ENCODE measurements at places on chromosomes 11 and 22.

DNA sequence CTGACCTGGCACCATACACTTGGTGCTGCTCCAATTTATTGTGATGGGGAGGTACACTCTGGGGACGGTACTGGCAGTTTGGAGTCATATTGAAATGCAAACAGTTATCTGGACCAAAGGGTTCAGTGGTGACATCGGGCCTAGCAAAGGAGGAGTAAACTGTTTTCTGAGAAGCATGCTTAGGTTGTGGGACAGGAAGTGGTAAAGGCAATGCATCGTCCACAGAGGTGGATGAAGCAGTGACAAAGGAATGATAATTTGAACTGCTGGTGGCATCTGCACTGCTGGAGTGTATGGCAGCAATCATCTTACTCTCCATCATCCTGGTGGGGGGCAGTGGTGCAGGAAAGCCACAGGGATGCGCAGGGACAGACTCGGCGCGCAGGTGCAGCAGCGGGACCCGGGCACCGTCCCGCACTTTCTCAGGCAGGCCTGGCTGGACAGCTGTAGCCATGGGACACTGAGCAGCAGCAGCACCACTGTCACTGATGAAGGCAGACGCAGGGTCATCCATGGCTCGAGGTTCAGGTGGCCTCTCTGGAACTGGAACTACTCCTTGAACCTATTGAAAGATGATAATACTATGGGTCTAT lies 28.0 kb upstream of the TP53AIP1 start:
- no peak for DNase-seq

- DNase-seq = no peak
These were observed 762 bp downstream of the MTMR3 start for GRCh38 chr22:29883775-29884097.

GRCh38 chr11:117614728-117615127 lies 182.3 kb downstream of the DSCAML1 start:
- DNase-seq = no peak

GRCh38 chr11:69834811-69835800 lies 15.9 kb upstream of the FGF3 start:
- peak; percentile 62 for DNase-seq

DNA sequence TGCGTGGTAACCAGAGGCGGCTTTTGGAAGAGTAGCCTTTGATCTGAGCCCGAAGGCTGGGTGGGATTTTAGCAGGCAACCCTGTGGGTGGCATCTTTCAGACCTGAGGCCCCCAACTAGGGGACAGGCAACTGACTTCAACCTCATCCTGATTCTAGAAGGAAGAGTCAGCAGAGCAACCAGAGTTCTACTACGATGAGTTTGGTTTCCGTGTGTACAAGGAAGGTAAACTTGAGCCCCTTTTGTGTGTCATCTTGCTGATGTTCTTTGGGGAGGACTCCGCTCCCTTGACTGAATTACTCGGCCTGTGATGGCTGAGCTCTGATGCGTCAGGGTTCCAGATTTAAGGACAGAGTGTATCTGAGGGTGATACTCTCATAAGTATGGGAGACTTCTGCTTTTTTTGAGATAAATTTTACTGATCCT lies 31.6 kb downstream of the SGSM3 start:
- DNase-seq = no peak

DNA sequence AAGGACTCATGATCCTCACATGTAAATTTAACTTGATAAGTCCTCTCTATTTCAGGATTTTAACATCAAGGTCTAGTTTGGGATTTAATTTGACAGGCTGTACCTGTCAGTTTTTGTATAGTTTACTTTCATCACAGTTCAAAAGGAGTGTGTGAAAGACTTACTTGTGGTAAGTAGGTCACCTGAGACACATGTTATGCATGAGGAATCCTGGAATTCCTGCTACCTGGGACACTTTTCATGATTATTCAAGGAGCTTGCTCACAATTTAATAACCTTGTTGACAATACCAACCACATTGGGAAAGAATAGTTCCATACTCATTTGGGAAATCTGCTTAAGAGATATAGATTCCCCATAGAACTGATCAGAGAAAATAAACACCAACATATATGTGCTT lies 15.8 kb upstream of the SLC36A4 start:
- DNase-seq = no peak

- DNase-seq = no peak
These were observed 14.3 kb upstream of the ANKK1 start for GRCh38 chr11:113373306-113373705.

DNA sequence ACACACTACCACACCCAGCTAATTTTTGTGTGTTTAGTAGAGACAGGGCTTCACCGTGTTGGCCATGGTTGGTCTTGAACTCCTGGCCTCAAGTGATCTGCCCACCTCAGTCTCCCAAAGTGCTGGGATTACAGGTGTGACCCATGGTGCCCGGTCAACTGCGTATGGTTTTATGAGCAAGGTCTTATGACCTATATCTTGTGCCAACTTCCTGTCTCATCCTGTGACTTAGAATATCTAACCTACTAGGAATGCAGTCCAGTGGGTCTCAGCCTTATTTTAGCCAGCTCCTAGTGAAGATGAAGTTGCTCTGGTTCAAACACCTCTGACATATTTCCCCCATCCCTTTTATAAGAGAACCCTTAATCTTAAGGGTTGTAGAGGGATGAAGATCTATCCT lies 66.1 kb upstream of the OR5AN1 start:
- DNase-seq = no peak

DNA sequence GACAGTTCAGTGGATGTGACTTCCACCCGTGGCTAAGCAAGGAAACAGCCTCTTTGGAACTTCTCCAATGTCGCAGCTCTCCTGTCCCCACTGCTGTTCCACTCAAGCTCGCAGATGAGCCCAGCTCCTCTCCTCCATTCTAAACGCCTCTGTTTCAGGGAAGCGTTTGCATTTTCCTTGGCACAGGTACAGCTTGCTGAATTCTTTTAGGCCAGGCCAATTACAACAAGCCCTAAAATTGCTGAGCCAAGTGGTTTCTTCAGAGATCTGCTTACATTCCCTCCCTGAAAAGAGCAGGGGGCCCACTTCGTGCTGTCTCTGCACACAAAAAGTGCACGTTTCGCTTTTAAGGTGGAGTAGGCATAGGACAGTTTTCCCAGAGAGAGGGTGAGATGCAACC lies 91.5 kb upstream of the BLID start:
- no peak for DNase-seq

DNA sequence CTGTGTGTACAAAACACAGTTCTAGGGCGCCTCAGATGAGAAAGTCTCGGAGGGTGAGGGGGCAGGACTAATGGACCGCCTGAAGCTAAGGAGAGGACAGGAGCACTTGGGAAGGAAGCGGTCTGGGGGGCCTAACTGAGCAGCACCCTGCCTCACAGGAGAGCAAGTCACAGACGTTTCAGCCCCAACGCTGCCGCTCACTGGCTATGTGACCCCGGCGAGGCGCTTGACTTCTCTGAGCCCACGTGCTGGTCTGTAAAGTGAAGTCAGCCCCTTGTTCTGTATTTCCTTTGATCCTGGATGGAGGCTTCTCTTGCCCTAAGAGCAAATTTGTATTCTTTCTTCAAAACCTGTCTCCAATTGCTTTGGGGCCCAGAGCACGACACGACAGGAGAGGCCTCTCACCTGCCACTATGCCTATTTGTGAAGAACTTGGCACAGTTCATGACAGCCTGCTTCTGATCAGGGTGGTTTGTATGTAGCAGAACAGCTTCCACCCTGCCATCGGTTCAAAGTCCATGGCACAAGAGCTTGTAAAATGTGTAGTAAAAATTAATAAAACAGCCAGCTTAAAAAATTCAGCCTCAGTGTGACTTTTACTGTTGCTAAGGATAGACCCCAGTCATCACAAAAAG lies 59.1 kb downstream of the WNT11 start:
- peak; percentile 30 for DNase-seq

DNA sequence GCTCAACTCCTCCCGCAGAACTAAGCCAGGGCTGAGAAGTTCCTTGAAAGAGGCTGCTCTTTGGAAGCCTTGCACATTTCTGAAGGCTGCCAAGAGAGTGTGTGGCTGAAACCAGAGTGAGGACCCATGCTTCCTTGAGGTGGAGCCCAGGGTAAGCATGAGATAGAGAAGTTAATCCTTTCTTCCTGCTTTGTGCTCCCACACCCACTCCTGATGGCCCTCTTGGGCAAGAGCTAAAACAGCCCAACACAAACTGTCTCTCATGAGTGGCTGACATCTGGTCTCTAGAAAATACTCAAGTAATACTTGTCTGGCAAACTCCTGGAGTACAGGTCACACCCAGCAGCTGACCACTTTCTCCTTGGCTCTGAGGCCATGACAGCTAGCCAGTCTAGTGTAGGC lies 523.7 kb downstream of the INSC start:
- no peak for DNase-seq

GRCh38 chr11:96341211-96342013 lies 1.6 kb downstream of the MAML2 start:
- DNase-seq = no peak

DNA sequence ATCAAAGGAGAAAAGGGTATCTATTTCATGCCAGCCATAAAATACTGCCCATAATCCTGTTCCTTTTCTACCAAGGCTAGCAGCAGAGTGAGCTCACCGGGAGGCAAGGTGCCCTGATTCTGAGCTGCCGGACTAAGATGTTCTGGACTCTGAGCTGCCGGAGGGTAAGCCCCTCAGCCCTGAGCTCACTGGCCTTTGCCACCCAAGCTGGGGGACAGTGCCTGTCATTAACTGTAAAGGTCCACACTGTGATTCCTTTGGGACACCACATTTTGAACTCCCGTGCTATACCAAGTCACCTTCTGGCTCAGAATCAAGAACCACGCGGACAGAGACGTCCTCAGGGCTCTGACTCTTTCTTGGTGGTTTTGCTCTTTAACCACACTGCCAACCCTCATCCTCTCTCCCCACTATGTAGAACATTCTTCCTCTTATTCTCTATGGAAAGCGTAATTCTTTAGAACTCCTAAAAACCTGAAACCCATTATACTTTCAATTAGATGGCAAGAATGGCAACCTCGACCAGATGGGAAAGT lies 88.4 kb upstream of the BID start:
- DNase-seq = no peak

DNA sequence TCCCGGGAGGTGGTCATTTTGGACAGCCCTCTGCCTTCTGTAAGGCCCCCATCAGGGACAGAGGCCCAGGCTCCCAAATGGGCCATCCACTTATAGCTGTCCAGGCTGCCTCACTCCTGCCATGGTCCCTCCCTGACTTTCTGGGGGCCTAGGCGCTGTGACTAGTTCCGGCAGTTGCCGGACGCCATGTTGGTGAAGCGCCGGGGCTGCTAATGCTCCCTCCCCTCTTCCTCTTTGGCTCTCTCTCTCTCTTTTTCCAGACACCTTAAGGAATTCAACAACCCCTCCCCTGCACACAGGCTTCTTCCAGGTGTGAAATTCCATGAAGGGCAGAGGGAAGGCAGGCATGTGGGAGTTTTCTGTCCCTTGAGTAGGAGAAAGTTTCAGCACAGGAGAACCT lies 445.6 kb downstream of the SOX6 start:
- peak; percentile 52 for DNase-seq

GRCh38 chr11:118318581-118319336 lies 14.2 kb downstream of the CD3E start:
- no peak for DNase-seq

GRCh38 chr11:132142121-132142520 lies 771.7 kb downstream of the NTM start:
- no peak for DNase-seq

GRCh38 chr11:120128392-120129119 lies 9.4 kb downstream of the TRIM29 start:
- DNase-seq = no peak

DNA sequence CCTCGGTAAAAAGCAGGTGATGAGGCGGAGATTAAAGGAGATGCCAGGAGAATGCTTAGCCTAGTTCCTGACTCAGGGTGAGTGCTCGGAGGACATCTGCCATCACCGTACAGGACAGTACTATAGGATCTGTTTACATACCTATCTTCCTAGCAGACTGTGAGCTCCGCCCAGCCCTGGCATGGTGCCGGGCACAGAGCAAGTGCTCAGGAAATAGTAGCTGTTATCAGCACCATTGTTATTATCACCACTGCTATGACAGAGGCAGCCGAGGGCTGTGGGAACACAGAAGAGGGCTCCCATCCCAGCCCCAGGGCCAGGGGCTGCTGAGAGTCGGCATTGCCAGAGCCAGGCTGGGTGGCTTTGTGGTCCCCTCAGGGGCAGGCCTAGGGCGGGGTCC lies 642 bp upstream of the SEPTIN3 start:
- no peak for DNase-seq

DNA sequence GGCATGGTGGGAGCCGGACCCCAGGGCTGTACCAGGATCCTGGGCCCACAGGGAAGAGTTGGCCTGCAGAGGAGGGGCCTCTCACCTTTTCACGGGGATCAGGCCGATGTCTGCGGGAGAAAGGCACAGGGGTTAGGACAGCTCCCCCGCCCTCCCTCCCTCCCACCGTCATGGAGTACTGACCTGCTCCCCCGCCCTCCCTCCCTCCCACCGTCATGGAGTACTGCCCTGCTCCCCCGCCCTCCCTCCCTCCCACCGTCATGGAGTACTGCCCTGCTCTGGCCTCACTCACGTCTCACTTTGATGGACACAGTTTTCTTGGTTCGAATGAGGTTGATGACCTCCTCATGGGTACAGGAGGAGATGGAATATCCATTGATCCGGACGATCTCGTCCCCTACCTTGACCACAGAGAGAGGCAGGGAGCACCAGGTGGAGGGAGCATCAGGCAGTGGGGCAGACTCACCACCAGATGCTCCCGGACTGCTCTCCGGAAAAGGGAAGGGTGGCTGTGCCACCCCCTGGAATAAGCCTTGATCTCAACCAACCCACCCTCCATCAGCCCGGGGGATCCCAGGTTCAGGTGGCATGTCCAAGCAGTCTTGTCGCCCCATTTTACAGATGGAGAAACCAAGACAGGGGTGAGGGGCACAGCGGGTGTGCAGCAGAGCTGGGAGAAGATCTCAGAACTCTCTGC lies 17.1 kb downstream of the USH1C start:
- no peak for DNase-seq

DNA sequence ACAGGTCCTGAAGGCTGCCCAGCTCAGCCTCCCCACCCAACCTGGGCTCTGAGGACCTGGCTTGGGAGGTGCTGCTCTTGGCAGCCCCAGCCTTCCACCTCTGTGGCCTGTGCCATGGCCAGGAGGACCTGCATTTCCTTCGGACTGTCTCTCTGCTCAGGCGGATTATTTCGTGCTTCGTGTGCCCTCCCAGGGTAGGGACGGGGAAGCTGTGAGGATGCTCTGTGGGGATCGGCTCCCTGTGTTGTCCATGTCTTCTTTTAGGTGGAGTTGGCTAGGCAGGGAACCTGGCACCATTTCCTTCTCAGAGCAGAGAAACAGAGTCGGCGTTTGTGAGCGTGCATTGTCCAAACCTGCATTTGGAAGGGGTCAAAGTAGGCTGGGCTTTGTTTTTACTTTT lies 34.1 kb downstream of the BCR start:
- DNase-seq = no peak

- no peak for DNase-seq
These were observed 25.1 kb downstream of the TSG101 start for GRCh38 chr11:18501629-18502028.

- no peak for DNase-seq
These were observed at the start of gene LTBP3 for GRCh38 chr11:65558002-65558929. Gene LTBP3 (minus strand): TSS chr11:65558359. CDS start chr11:65557959, 400 bp downstream.

- DNase-seq = no peak
These were observed 413.4 kb downstream of the MN1 start for GRCh38 chr22:27388090-27388600.

GRCh38 chr11:12842933-12843636 lies 166.0 kb upstream of the RASSF10 start:
- peak; percentile 74 for DNase-seq

- no peak for DNase-seq
These were observed 12.6 kb downstream of the UCP3 start for GRCh38 chr11:73996161-73996747.

GRCh38 chr11:64233913-64234586 lies at the start of gene VEGFB:
Gene VEGFB (plus strand): TSS chr11:64234584. CDS start chr11:64234834, 250 bp downstream.
- DNase-seq = no peak

All from ELF-1 (cell line).